ENCODE measurements at places on chromosomes 7 and 10.

DNA sequence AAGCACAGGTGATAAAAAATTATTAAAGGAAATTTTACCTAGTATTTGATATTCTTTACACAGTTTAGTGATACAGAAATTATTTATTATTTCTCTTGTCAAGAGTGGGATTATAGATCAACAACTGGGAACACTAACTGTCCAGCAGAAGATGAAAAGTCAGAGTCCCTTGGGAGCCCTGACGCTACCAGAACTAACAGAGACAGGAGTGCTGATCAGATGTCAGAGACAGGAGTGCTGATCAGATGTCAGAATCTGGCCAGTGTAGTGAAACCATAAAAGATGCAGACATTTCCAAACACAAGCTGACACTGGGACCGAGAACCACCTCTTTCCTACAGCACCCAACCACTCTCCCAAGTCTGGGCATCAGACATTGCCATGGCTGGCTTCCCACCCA lies 828.2 kb downstream of the TNS3 start:
- no peak for DNase-seq

- no peak for DNase-seq
These were observed 109.6 kb downstream of the SFMBT2 start for GRCh38 chr10:7301006-7301778.

DNA sequence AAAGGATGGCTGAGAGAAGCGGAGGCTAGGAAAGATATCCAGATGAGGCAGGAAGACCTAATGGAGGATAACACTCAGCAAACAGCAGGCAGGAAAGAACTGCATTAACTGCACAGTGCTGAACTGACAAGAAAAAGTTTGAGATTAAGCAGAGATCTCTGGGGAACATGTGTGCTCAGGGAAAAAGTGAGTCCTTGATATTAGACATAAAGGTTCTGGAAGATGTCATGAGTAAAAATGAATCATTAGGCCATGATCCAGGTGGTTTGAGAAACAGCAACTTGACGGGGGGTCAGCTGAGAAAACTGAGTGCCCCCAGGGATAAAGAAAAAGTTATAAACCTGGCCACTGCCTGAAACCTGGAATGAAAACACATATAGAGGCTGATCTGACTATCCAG lies 27.3 kb upstream of the ANK3 start:
- DNase-seq = no peak

DNA sequence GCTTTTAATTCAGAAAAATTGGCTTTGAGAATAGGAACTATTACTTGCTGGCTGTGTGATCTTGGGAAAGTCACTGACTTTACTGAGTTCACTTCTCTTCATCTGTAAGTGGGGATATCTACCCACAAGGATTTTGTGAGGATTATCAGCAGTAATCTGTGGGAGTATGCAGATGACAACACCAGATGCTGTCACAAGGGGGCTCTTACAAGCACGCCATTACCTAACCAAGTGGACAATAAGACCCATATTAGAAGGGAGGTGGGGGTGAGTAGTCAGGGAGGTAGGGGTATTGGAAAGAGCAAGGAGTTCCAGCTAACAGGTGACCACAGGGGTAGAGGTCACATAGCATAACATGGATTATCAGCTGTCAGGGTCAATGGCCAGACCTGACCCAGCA lies 569.4 kb downstream of the SUGCT start:
- DNase-seq = no peak

DNA sequence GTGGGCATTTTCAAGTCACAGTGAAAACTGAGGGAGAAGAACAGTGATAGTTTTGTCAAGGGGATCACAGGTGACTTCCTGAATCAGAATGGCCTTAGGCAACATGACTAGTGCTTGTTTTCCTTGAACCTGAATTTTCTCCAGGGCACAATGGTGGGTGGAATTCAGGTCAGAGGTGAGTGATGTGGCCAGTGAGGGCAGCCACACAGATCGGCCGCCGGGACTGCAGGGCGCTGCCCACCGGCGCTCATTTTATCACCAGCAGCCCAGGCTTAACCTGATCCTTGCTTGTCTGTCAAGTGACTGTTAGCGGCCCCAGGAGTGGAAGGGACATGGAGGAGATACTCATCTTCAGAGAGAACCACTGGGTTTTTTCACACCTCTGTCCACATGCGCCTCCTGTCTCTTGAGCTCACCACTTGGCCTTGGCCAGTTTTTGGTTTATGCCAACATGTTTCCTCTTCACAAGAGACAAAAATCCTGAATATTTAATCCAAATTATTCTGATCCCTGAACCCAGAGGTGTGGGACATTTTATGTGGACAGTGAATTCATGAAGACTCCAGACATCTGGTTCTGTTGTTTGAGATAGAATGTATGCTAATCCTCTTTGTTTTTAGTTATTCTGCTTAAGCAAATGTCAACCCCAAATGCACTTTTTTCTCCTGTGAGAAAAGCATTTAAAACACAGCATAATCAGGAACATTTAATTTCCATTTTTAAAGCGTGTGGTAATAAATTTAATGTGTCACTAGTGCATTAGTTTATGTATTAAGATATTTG lies 108.7 kb downstream of the DOCK1 start:
- no peak for DNase-seq

DNA sequence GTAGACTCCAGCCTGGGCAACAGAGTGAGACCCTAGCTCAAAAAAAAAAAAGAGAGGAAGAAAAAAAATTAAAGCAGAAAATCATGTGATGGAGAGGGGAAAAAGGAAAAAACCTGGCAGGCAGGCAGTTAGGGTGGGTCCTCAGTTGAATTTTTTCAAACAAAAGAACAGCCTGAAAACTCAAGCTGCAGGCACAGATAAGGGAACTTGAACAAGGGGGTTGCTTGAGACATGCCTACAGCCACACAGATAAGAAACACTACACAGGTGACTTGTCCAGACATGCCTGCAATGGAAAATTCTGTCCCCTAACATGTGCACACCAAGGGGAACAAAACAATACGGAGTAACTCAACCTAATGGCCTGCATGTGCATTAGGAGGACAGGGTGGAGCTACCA lies 19.2 kb downstream of the VIM start:
- no peak for DNase-seq

- DNase-seq = no peak
These were observed 17.9 kb downstream of the TES start for GRCh38 chr7:116228241-116228640.

DNA sequence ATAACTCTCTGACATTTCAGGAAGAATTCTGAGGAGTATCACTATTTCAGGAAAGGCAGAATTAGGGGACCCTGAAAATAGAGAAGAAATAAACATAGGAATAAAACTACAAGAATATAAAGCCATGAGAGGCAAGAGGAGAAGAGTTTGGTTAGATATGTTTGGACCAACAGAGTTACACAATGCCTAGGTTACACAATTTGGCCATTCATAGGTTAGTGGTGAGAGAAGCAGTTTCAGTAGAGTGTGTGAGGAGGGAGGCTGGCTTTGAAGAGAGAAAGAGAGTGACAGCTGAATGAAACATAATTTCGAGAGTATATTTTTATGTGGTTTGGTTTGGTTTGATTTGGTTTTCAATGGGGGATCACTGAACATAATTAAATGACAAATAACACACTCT lies 783.2 kb upstream of the LRRN3 start:
- DNase-seq = no peak

GRCh38 chr7:148698007-148698396 lies 701 bp upstream of the CUL1 start:
- DNase-seq = no peak

- DNase-seq = no peak
These were observed 213.2 kb upstream of the MGMT start for GRCh38 chr10:129253865-129254179.

GRCh38 chr7:35593899-35594298 lies 101.0 kb downstream of the HERPUD2 start:
- DNase-seq = no peak

DNA sequence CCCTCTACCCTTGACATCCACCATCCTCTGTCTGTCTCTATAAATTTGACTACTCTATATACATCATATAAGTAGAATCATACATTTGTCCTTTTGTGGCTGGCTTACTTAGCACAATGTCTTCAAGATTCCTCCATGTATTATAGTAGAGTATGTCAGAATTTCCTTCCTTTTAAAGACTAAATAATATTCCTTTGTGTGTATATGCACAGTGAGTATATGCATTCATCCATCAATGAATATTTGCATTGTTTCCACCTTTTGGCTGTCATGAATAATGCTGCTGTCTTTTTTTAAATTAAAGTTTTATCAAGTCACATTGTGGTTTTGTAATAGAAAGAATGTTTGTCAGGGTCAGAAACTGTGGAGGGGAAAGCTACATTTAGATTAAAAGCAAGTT lies 195.3 kb downstream of the ANK3 start:
- DNase-seq = no peak

GRCh38 chr7:125122173-125122572 lies 192.5 kb upstream of the POT1 start:
- no peak for DNase-seq
